CD4-positive, alpha-beta memory T cell (primary cell): ENCODE measurements at places on chromosomes 12 and 14.

DNA sequence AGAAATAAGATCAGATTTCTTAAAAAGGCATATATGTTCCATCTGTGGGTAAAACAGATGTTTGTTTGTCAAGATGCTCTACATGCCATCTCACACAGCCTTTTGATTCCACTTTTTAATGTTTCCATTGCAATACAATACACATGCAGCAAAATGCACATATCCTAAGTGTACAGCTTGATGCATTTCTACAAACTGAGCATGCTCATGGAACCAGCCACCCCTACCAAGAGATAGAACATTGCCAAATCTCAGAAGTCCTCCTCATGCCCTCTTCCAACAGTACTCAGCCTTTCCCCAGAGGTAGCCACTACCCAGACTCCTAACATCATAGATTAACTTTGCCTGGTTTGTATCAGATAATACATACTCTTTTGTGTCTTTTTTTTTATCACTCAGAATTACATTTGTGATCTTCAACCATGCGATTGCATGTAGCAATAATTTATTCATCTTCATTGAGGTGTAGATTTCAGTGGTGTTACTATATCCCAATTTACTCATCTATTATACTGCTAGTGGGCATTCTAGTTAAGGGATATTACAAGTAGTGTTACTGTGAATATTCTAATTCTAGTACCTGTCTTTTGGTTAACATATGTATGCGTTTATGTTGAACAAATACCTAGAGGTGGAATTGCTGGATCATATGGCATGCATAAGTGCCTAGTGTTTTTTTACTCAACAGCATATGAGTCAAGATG, 3.3 kb downstream of the GPR65 start:
- no peak for DNase-seq
- H3K27ac ChIP-seq, result peak overlapping the region; percentile 49
- no peaks in the 10 kb centered on the region for H3K27me3 ChIP-seq
- H3K4me3 ChIP-seq, result no peak overlapping the region

- H3K27me3 ChIP-seq, result no peaks in the 10 kb centered on the region
- peak; percentile 26 for DNase-seq
- no peaks in the 10 kb centered on the region for H3K36me3 ChIP-seq
- H3K4me3 ChIP-seq, result no peak overlapping the region
- peaks cover 11% of the 10 kb centered on the region for H3K4me1 ChIP-seq
- H3K27ac ChIP-seq, result no peak overlapping the region
Observed at GRCh38 chr12:62210422-62210821, 49.8 kb upstream of the USP15 start.

- no peak overlapping the region for H3K27ac ChIP-seq
- peaks cover 10% of the 10 kb centered on the region for H3K27me3 ChIP-seq
- H3K4me1 ChIP-seq, result peaks cover 14% of the 10 kb centered on the region
- no peaks in the 10 kb centered on the region for H3K36me3 ChIP-seq
Observed at GRCh38 chr12:96985515-96986362, 78.7 kb downstream of the NEDD1 start.

DNA sequence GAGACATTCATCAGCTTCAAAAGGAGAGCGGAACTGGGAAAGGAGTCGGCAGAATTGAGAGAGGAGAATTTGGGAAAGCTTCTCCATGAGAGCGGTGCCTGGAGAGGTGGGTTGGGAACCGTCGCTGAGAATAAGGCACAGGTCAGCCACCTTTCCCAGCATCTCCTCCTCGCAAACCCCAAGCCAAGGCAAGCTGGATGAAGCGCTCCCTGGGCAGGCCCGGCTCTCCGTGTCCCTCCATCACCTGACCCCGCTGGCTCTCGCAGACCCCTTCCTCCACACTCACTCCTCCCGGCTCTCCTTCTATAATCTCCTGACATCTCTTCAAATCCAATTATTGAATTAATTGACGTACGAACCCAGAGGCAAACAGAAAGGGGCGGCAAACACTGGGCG, 18.9 kb upstream of the ATP5MC2 start:
- H3K27me3 ChIP-seq, result peaks cover 44% of the 10 kb centered on the region
- no peak overlapping the region for H3K4me3 ChIP-seq
- no peak overlapping the region for H3K27ac ChIP-seq
- DNase-seq, result no peak

- H3K27ac ChIP-seq, result no peak overlapping the region
- H3K4me3 ChIP-seq, result no peak overlapping the region
- no peak for DNase-seq
- H3K36me3 ChIP-seq, result no peaks in the 10 kb centered on the region
- no peaks in the 10 kb centered on the region for H3K27me3 ChIP-seq
Observed at GRCh38 chr12:131363841-131364495, 346.9 kb upstream of the SFSWAP start.

DNA sequence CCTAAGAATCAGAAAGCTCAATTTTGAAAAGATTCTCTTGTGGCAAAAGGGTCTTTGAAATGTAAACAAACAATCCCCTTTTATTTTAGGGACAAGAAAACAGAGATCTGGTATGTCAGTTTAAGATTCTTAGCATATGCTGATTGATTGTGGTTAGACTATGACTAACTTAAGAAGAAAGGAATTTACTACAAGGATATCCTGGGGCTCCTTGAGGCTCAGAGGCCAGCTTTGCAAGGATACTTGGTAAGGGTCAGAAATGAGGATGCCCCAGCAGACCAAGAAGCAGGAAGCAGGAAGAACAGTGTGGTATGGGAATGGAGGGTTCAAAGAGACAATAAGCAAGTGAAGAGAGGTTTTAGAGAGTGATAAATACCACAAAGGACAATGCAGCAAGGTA, 474.6 kb downstream of the ETNK1 start:
- H3K4me1 ChIP-seq, result no peaks in the 10 kb centered on the region
- no peak overlapping the region for H3K27ac ChIP-seq
- H3K36me3 ChIP-seq, result no peaks in the 10 kb centered on the region
- H3K4me3 ChIP-seq, result no peak overlapping the region

- no peaks in the 10 kb centered on the region for H3K4me1 ChIP-seq
- H3K4me3 ChIP-seq, result no peak overlapping the region
- DNase-seq, result no peak
- H3K36me3 ChIP-seq, result no peaks in the 10 kb centered on the region
- H3K27me3 ChIP-seq, result no peaks in the 10 kb centered on the region
Observed at GRCh38 chr14:69320581-69321365, 60.8 kb downstream of the GALNT16 start.

GRCh38 chr14:64807551-64807950, 72.2 kb downstream of the SPTB start:
- no peaks in the 10 kb centered on the region for H3K36me3 ChIP-seq
- no peak overlapping the region for H3K4me3 ChIP-seq

DNA sequence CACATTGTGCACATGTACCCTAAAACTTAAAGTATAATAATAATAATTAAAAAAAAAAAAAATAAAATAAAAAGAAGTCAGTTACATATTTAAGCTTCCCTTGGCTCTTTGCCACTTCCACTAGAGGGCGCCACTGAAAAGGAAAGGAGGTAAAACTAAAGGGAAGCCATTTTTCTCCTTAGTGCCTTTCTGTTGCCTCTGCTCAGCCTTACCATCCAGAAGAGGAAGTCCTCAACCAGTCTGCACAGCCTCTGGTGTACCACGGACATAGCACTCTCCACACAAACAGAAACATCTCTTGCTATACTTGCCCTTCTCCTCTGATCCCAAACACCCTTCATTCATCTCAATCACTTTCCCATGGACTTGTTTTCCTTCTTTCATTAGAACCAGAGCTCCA, 169.0 kb upstream of the EEA1 start:
- no peaks in the 10 kb centered on the region for H3K36me3 ChIP-seq
- peak; percentile 50 for DNase-seq
- no peak overlapping the region for H3K4me3 ChIP-seq
- H3K4me1 ChIP-seq, result no peaks in the 10 kb centered on the region

GRCh38 chr12:6961278-6961694, 9.2 kb downstream of the PHB2 start:
- peak overlapping the region; percentile 96 for H3K27ac ChIP-seq
- peak overlapping the region; percentile 10 for H3K4me3 ChIP-seq
- peak; percentile 92 for DNase-seq

DNA sequence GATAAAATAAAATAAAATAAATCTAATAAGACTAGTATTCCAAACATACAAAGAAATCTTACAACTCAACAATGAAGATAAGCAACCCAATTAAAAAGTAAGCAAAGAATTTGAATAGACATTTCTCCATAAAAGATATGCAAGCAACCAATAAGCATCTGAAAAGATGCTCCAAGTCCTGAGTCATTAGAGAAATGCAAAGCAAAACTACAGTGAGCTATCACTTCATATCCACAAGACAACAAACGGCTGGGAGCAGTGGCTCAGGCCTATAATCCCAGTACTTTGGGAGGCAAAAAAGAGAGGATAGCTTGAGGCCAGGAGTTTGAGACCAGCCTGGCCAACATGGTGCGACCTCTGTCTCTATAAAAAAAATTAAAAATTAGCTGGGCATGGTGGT, 26.8 kb downstream of the ZFYVE1 start:
- peaks cover 23% of the 10 kb centered on the region for H3K36me3 ChIP-seq
- H3K27me3 ChIP-seq, result no peaks in the 10 kb centered on the region
- no peaks in the 10 kb centered on the region for H3K4me1 ChIP-seq
- H3K4me3 ChIP-seq, result no peak overlapping the region
- no peak overlapping the region for H3K27ac ChIP-seq
- no peak for DNase-seq

DNA sequence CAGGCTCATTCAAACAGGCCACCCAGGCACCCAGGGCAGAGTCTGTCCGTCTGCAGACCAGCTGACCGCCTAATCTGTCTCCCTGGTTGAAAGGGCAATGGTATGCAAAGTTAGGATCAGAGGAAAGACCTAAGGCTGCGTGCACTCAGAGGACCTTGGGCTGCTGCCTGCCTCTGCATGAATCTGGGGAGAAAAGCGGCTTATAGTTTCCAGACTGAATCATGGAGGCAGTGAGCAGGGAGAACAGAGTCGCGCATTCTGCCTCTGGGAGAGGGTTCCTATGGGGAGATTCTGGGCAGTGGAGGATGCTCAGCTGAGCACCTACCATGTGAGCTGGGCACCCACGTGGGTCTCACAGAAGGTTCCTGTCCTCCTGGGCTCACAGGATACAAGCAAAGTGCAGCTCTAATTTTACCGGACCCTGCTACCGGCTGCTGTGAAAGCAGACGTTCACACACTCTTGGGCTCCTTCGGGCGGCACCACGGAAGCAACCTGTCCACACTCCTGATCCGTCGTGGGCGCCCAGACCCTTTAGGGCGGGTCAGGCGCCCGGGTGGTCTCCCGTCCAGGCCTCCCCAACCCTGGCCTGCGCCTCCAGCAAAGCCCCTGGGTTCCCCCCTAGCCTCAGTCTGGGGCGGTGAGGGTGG, 772 bp downstream of the SCARB1 start:
- DNase-seq, result peak; percentile 7
- H3K36me3 ChIP-seq, result no peaks in the 10 kb centered on the region
- H3K4me3 ChIP-seq, result peak overlapping the region; percentile 34
- no peak overlapping the region for H3K27ac ChIP-seq
- no peaks in the 10 kb centered on the region for H3K27me3 ChIP-seq
- peaks cover 12% of the 10 kb centered on the region for H3K4me1 ChIP-seq

DNA sequence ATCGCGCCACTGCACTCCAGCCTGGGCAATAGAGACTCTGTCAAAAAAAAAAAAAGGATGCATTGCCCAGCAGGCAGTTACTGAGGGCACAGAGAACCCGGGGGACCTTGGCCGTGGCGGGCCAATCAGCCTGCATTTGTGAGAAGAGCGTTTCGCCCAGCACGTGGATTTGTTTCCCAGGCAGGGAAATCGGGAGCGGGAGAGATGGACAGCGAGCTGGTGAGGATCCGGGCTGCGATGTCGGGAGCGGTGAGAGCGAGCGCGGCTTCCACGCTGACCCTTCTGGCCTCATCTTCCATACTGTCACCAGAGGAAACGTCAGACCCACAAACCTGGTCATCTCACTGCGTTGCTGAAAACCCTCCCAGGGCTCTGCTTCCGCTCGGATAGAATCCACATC, 123.5 kb downstream of the RIMBP2 start:
- no peak overlapping the region for H3K27ac ChIP-seq
- H3K27me3 ChIP-seq, result no peaks in the 10 kb centered on the region
- no peak overlapping the region for H3K4me3 ChIP-seq
- no peak for DNase-seq
- H3K36me3 ChIP-seq, result no peaks in the 10 kb centered on the region

GRCh38 chr12:72256725-72257124, 15.4 kb upstream of the TRHDE start:
- no peaks in the 10 kb centered on the region for H3K27me3 ChIP-seq
- no peak overlapping the region for H3K4me3 ChIP-seq
- H3K36me3 ChIP-seq, result no peaks in the 10 kb centered on the region
- no peak overlapping the region for H3K27ac ChIP-seq

- no peak overlapping the region for H3K27ac ChIP-seq
- no peak overlapping the region for H3K4me3 ChIP-seq
- DNase-seq, result no peak
Observed at GRCh38 chr12:81360916-81361315, 283.0 kb downstream of the ACSS3 start.

GRCh38 chr14:68630611-68631393, 162.1 kb downstream of the ZFP36L1 start:
- H3K4me1 ChIP-seq, result peaks cover 10% of the 10 kb centered on the region
- DNase-seq, result no peak
- H3K27ac ChIP-seq, result no peak overlapping the region
- no peaks in the 10 kb centered on the region for H3K36me3 ChIP-seq
- no peak overlapping the region for H3K4me3 ChIP-seq
- H3K27me3 ChIP-seq, result no peaks in the 10 kb centered on the region

DNA sequence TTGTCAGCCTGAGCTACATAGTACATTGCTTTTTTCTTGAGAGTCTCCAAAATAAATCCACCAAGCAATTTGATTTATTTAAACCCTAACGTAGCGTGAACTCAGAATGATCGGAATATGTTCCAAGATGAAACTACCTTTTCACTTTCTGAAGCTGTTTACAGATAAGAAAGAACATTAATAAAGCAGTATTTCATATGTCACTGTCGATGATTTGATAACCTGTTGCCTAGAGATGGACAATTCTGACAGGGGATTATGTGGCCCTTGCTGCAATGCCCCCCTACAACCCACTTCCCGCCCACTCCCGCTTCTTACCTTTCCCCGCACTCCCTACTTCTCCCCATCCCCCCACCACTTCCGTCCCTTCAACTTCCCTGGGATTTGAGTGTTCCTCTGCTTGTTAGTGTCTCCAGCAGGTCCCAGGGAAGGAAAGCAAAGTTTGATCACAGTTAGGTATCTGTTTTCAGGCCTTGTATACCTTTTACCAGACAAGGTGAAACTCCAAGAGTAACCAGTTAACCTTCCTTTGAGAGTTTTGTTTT, 229.2 kb upstream of the HMGA2 start:
- H3K27me3 ChIP-seq, result no peaks in the 10 kb centered on the region
- no peak overlapping the region for H3K27ac ChIP-seq
- no peak overlapping the region for H3K4me3 ChIP-seq
- no peak for DNase-seq

- no peaks in the 10 kb centered on the region for H3K4me1 ChIP-seq
Observed at GRCh38 chr14:96888593-96888992, 91.4 kb downstream of the VRK1 start.

DNA sequence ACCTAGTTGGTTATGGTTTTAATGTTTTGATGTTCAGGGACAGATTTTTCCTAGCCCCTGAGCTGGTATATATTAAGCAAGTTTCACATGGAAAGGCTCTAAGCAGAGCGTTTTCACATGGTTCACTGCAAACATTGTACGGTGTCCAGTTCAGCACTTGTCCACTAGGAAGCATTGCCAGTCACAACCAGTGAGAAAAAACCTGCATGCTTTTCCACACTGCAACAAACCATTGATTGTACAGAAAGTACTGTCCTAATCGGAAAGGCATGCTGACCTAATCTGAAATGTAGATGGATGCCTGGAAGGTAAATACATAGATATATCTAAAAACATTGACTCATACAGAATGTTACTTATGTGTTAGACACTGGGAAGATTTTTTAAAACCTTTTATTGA, 25.0 kb upstream of the NPAS3 start:
- H3K27ac ChIP-seq, result no peak overlapping the region
- H3K27me3 ChIP-seq, result no peaks in the 10 kb centered on the region
- no peak for DNase-seq
- H3K4me1 ChIP-seq, result no peaks in the 10 kb centered on the region
- H3K4me3 ChIP-seq, result no peak overlapping the region
